ENCODE measurements at places on chromosomes 1 and 21.

- DNase-seq: no peak
Measured at GRCh38 chr1:160078512-160079195, 2.7 kb upstream of the KCNJ9 start.

GRCh38 chr21:34502480-34503106, 9.4 kb downstream of the KCNE1 start:
- no peak for DNase-seq

DNA sequence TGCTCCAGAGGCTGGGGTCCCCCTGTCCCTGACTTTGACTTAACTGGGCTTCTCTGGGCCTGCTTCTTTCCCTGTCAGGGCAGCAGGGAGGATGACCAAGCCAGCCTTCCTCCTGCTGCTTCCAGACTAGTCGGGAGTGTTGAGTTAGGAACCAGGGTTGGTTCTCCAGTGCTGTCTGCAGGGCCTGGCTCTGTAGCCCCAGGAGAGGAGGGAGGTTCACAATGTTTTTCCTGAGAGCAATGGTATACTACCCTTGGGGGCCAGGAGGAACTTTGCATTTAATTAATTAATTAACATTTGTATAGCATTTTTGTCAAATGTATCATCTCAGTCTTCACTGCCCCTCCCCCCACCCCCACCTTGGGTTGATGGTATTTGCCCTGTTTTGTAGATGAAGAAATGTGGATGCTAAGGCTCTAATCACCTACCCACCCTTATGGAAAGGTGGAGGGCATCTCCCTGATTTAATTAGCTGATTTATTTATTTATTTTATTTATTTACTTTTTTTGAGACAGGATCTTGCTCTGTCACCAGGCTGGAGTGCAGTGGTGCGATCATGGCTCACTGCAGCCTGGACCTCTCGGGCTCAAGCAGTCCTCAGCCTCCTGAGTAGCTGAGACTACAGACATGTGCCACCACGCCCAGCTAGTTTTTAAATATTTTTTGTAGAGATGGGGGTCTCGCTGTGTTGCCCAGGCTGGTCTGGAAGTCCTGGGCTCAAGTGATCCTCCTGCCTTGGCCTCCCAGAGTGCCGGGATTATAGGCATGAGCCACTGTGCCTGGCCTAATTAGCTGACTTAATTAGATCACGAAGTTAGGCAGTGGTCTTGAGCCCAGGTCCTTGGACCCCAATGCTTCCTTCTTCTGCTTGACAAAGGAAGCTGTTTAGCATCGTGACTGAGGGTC, 6.6 kb downstream of the H6PD start:
- no peak for DNase-seq

GRCh38 chr1:228994676-228995594, 259.7 kb downstream of the RHOU start:
- DNase-seq: no peak

DNA sequence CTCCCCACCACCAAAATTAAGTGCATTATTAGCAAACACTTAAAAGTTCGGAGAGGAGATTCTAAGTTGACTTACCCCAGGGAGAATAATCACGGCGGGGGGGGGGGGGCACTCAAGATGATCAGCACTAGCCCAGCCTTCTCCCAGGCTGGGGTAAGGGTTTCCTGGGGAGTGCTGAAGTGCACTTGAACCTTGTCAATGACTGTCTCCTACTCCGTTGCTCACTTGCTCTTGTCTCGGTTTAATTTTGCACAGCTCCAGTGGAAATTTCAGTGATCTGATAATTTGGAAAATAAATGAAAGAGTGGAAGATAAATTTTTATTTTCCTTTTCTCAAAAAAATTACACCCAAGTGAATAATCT, 59.2 kb downstream of the PBX1 start:
- DNase-seq: no peak

- no peak for DNase-seq
Measured at GRCh38 chr1:201562659-201563405, 23.9 kb downstream of the NAV1 start.

DNA sequence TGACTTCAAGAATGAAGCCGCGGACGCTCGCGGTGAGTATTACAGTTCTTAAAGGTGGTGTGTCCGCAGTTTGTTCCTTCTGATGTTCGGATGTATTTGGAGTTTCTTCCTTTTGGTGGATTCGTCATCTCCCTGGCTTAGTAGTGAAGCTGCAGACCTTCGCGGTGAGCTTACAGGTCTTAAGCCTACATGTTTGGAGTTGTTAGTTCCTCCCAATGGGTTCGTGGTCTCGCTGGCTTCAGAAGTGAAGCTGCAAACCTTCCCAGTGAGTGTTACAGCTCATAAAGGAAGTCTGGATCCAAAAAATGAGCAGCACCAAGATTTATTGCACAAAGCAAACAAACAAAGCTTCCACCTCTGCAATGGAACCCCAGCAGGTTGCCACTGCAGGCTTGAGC, 14.7 kb downstream of the LDLRAD1 start:
- no peak for DNase-seq

- DNase-seq: no peak
Measured at GRCh38 chr1:151568626-151569088, 28.5 kb downstream of the TUFT1 start.

- DNase-seq: no peak
Measured at GRCh38 chr1:66450043-66450514, 83.9 kb upstream of the SGIP1 start.

- no peak for DNase-seq
Measured at GRCh38 chr1:62840555-62840954, 56.6 kb downstream of the ATG4C start.

DNA sequence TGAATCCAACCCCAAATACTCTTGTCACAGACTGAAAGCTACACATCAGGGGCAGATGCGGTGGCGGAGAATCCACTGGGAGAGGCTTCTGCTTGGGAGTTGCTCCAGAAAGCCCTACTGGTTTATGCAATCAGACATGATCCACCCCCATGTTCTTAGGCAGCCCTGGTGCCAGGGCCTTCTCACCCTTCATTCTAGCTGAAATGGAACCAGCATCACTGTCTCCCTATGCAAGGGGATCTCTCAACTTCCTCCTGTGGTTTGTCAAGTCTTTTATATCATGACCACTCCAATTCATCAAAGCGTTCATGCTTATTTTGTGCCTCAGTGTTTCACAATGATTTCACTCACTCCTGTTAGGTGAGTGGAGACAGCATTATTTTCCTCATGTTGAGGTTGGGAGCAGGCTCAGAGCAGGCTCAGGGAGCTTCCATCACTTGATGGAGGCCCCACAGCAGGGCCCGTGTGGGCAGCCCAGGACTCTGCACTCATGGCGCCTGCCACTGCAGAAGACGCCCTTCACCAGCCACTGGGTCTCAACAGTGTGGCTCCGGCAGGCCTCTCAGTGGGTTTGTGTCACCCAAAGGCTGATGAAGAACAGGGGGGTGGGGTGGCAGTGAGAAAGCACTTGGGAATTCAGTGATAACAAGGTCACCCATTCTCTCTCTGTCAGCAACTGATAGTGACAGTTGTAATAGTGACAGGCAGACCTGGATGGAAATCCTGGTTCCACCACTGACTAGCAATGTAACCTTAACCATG, 67.1 kb downstream of the CD58 start:
- peak; percentile 62 for DNase-seq

DNA sequence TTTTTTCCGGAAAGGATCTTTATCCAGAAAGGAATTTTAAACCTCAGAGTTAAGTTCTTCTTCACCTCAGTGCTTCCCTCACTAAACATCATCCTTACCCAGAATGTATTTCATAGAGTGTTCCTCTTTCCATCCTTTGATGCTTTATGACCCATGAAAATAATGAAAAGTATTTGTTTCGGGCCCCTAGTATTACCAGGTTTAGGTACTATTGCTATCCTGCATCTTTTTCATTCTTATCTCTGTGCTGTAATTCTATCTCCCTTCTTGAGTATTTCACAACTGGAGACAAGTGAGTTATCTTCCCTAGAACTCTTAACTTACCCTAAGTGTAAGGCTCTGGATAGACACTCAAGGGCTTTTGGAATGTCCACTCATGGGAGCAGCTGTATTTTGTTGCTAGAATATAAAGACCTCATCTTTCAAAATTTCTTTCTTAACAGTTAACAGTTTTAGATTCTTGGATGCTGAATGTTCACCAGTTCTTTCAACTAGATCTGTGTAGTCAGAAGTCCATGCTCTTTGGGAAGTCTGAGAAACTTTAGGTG, 26.2 kb downstream of the UCK2 start:
- no peak for DNase-seq

DNA sequence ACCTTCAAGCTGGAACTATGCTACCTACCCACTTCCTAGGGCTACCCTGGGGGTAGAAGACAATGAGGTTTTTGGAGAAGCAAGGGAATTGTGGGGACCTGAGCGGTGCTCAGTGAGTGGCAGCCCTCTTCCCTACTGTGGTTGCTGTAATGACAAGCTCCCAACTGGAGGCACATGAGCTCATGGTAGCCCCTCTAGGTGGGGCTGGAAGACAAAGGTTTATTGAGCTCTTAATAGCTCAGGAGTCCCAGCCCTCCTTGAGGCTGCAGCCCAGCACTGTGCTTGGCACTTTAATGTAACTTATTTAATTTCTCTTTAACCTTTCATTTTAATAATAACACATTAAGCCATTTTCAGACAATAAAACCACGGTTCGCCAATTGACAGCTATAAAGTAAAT, 528.9 kb downstream of the OMA1 start:
- no peak for DNase-seq

DNA sequence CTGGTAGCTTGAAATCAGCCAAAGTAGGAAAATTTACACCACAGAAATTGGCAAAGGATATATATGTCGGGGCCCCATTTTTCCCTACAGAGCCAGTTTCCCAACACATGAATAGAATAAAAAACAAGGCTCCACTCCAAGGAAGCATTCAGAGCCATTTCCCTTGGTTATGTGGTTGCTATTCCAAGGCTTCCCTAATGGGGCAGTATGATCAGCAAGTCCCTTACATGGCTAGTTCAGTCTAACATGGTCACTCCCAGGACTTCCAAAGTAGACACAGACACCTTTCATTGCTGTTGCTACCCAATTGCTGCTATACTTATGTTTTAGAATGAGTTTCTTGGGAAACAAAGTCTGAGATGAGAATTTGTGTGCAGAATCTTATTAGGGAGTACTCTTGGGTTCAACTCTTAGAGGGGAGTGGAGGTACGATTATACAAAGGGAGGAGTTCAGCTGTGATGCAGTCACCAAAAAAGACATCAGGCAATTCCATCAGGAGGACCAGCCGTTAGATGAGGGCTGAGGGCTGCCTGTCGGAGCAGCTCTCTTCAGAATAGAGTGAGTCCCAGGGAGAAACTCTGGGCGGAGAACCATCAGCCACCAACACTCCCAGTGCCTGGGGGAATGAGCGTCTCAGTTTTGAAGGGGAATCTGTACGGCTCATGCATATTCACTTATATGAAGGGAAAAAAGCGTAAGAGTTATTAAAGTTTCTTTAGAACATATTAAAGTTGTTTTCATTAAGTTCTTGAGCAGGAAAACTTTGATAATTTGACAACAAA, 92.9 kb downstream of the C21orf91 start:
- DNase-seq: no peak

DNA sequence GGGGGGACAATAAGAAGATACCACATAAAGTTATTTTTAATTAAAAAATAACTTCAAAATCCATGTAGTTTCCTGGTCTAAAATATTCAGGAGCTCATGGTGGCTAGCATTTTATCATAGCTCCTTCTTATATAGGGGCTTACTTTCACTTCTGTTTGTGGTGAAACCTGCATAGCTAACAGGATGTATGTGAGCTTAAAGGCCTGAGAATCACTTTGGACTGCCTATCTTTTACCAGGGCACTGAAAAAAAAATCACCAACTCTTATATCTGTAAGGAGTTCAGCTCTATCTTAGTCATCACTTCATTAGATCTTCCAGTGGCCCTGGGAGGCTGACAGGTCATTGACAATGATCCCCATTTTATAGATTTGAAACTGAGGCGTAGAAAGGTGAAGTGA, 21.3 kb downstream of the UROD start:
- DNase-seq: no peak

DNA sequence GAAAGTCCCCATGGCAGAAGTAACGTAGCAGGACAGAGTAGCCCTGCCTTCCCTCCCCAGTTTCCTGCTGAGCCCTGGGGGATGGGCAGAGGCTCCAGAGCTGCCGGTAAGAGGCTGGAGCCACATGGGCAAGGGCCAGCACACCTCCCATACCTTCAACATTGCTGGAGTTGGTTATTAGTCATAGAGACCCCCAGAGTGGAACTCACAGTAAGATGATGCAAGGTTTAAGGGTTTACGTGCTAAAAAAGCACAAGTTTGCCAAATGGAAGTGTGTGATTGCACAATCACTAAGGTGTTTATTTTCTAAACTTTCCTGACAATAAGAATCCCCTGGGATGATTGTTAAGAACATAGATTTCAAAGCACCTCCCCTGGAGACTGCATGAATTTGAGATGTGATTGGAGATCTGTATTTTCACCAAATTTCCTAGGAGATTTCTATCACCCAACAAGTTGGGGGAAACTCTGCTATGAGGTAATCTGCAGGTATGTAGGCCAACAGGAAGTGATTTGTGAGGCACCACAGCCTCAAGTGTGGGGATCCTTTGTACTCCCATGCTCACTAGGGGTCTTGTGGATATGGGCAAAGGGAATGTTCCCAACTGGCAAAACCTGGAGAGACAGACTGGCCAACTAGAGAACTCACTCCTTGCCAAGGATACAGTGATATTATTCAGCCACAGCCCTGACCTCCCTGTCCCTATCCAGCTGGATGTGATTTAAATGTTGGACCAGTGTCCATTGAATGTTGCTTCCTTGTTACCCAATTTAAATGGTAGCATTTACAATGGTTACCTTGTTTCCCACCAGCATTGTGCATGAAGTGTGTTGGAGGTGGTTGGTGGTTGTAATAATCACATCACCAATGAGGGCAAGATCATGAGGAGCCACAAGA, 37.1 kb upstream of the CSF1 start:
- no peak for DNase-seq

DNA sequence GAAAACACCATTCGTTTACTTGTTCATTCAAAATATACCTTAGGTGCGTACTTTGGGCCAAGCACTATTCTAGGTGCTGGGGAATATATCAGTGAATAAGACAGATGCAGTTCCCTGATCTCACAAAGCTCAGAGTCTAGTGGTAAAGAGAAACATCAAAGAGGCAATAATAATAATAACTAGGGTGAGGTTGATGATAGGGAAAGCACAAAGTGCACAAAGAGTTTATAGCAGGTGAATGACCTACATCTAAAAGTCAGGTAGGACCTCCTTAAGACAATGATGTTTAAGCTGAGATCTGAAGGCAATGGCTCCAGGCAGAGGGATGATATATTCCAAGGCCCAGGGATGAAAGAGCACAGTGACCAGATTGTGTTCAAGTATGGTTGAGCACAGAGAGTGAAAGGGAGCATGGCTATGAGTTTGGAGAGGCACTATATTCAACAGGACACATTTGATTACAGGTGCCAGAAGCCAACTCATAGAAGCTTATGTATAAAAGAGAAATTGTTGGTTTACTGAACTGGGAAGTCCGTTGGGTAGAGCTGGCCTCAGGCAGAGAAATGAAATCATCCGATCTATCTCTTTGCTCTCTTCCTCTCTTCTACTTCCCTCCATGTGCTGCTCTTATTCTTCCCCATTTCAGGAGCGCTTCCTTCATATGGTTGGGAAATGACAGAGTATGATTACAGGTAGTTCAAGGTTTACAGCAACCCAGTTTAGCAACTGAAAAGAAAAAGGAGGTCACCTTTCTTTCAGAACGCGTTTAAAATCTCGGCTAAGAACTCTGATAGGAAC, 23.0 kb upstream of the CCT8 start:
- DNase-seq: no peak
